Karpas-422 (cell line): ENCODE measurements at places on chromosomes 1 and 21. TPM values are rescaled to one million over a fixed set of nuclear protein-coding genes. Genes with fewer than 3 reads are reported as not detected.

DNA sequence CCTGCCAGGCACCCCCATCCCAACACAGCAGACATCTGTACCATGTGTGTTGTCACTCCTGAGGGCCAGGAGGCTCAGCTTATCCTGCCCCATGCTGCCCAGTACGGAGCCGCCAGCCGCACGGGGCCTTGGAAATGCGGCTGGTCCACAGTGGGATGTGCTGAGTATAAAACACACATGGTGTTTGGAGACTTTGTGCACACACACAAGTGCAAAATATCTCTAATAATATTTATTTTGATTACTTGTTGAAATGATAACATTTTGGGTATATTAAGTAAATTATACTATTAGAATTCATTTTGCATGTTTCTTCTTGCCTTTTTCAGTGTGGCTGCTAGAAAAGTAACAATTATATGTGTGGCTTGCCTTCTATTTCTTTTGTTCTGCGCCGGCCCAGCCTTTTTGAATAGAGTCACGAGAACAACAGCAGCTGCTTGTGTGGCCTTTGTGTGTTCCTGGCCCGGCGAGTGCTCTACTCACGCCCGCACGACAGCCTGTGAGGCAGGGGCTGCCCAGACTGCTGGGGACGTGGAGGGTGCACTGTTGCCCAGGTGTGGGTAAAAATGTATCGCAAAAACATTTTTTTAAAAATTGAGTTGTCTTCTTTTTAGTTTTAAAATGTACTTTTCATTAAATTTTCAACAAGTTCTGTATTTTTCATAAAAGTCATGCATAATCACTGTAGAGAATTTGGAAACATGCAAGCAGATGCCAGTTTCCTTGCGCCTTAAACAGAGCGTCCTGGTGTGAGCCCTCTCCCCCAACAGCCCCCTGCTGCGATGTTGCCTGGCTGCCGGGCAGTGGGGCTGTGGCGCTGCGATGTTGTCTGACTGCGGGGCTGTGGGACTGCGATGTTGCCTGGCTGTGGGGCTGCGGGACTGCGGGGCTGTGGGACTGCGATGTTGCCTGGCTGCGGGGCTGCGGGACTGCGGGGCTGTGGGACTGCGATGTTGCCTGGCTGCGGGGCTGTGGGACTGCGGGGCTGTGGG is 35.5 kb downstream of the COQ8A start:
- DNase-seq = no peak

- DNase-seq = peak; percentile 69
These were observed 34.9 kb downstream of the CHML start for GRCh38 chr1:241605146-241605805.

DNA sequence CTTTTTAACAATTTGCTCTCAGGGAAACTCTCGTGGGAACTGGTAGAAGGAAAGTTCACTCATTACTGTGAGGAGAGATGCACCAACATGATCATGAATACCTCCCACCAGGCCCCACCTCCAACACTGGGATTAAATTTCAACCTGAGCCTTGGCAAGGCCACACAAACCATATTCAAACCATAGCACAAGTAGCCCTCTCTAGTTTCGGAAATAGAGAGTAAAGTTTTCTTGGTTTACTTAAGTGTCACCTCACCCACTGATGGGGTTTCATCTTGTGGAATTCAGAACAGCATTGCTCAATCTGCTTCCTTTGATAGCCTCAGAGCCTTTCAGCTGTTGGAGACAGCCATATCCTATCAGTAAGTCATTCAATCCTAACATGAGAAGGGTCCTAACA is 25.5 kb upstream of the CCSAP start:
- no peak for DNase-seq

GRCh38 chr1:74396933-74397332 is 115.5 kb downstream of the LRRC53 start:
- DNase-seq = no peak

Gene GPR157
- not detected in 2 replicates for total RNA-seq

Gene MAP10
- 8.2 and 8.7 TPM in 2 replicates for total RNA-seq

Gene LDLRAD1
- not detected in 2 replicates for total RNA-seq

Gene SNAPIN
- 46.2 and 54.3 TPM in 2 replicates for total RNA-seq

Gene ST6GALNAC5
- total RNA-seq = not detected in 2 replicates

DNA sequence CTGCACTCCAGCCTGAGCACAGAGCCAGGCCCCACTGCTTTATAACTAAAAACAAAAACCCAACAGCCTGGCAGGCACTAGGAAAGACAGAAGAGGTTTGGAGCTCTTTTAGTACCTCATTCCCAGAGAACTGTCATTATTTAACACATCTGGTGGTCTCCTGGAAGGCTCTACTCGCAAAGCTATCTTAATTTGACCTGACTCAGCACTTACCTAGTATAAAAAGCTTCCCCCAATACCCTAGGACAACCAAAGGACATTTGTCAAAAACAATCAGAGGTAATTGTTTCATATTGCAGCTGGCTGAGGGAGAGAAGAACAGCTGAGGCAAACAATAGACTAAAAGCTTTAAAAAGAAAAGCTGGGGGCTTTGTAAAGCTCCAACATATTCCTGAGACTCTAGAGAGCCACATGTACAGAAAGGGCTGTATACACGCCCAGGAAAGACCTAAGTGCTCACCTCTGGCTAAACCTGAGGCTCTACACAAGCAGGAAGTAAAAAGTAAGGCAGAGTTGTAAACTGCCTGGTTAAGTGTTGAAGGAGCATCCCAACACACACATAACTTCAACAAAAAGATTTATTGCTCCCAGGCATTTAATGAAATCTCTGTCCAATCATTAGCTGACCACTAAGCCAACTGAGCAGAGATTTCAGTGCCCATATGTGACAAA is 25.0 kb downstream of the ZNF644 start:
- no peak for DNase-seq

GRCh38 chr1:25774921-25775771 is 24.8 kb upstream of the SELENON start:
- no peak for DNase-seq

Gene DFFB
- 11.9 and 15.2 TPM in 2 replicates for total RNA-seq

DNA sequence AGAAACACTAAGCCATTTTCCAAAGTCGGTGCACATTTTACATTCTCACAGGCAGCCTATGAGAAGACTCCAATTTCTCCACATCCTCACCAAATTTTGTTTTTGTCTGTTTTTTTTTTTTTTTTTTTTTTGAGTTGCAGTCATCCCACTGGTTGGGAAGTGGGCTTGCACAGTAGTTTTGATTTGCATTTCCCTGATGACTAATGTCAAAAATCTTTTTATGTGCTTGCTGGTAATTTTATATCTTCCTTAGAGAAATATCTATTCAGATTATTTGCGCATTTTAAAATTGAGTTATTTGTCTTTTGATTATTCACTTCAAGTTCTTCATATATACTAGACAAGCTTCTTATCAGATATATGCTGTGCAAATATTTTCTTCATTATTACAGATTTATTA is 141.5 kb downstream of the USH2A start:
- no peak for DNase-seq

Gene OVAAL
- total RNA-seq = 3.6 and 4.2 TPM in 2 replicates

GRCh38 chr1:32335535-32335789 is 571 bp downstream of the MARCKSL1 start:
- DNase-seq = no peak

DNA sequence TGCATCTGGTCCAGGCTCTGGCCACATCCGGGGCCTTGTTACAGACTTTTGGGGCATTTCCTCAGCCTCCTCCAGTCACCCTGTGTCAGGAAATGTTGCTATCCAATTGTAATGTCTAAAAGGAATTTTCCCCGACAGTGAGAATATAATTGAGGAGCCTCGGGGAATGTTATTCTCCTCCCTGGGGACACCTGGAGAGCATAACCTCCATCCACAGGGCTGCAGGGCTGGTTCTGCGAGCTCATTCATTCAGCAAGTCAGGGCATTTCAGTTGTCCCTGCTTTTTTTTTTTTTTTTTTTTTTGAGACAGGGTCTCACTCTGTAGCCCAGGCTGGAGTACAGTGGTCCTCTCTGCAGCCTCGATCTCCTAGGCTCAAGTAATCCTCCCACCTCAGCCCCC is 72.6 kb downstream of the MDM4 start:
- DNase-seq = no peak

- peak; percentile 91 for DNase-seq
These were observed at the start of gene TLR5 for GRCh38 chr1:223142795-223143536. TLR5 (minus strand) TSS chr1:223143248; CDS start chr1:223113031, 30,217 bp downstream.

DNA sequence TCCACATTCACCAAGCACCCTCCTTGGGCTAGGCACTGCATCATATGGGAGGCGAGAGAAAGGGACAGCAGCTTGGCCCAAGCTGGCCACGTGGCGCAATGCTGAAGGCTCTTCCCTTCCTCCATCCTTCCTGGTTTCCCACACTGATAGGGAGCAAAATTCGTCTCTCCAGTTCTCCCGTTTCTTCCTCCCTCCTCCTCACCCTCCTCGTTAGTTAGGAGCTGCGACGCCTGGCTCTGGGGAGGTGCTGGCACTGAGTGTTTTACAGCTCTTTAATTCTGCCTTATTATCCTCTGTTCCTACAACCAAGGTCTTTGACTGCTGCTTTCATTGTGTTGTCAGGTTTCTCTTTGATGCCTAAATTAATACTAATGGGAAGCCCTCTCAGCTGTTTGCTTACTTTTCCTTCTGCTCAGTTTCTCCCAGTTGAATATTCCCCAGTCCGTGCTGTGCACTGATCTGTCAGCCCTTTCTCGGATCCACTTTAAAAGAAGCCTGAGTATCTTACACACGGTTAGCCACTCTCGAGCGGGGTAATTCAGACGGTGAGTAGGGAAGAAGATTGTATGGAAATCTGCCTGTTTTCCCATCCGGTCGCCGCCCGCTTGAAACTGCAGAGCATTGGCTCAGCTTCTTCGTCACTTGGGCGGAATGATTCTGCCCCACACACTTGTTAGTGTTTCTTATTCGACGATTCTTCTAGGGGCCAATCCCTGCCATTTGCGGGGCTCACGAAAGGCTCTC is 56.2 kb upstream of the SMYD2 start:
- no peak for DNase-seq

Gene S100A2
- not detected in 2 replicates for total RNA-seq

DNA sequence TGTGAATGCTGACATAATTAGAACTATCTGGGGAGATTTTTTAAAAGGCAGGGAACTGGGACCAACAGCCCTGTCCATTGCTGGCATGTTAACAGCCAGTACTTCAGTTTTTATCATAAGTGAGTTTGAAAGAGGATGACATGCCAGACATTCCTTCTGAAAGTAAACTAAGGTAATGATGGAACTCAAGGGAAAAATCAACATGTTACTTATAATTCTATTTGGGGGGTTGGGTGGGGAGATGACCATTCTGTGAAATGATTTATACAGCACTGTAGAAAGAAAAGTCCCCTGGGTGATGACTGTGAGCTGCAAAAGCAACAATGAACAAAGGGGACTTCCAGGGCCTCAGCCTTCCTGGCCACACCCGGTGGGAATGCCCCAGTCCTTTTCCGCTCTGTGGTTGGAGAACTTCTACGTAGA is 5.4 kb upstream of the LAMC2 start:
- no peak for DNase-seq

GRCh38 chr1:171783816-171784530 is 2.5 kb downstream of the METTL13 start:
- no peak for DNase-seq

Gene CLCA1
- total RNA-seq = not detected in 2 replicates

- DNase-seq = no peak
These were observed 53.0 kb upstream of the DESI2 start for GRCh38 chr1:244599937-244600350.

DNA sequence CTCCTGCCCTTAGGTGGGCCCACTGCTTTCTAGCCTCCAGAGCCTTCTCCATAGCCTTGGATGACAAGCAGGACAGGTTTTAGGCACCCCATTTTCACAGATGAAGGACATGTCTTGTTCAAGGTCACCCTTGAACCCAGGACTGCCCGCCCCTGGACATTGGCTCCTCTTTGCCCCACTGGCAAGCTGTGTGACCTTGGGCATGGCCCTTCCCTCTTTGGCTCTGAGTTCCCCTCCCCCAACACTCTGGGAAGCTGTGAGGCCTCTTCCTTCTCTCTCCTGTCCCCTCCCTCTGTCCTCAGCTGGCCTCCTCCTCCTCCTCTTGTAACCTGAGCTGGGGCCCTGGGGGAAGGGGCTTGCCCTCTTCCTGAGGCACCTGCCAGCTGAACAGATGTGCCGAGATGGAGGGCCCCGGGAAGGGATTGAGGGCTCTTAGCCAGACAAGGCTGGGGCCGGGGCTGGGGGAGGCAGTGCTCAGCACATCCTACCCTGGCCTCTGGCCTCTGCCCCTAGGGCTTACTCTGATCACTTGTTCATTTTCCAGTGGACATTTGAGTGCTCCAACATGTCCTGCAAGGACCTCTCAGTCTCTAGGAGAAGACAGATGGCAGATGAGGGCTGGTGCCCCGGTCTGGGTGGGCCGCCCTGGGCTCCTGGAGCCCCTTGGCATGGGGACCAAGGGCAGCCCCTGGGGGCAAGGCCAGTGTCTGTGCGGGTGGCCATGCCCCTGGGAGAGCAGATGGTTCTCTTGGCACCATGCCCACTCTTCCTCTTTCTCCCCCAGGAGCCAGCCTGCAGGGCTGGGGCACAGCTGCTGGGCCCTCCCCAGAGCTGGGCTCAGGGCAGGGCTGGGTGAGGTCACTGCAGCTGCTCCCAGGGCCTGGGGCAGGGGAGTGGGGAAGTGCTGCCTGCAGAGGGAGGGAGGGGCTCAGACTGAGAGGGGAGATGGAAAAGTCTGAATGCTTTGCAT is 10.7 kb downstream of the FOXO6 start:
- no peak for DNase-seq

- no peak for DNase-seq
These were observed 262.1 kb downstream of the PTPRU start for GRCh38 chr1:29498126-29499103.

GRCh38 chr1:168112673-168113305 is 23.9 kb downstream of the GPR161 start:
- no peak for DNase-seq

GRCh38 chr1:169091480-169091941 is 15.0 kb upstream of the ATP1B1 start:
- DNase-seq = no peak

Gene PLEKHA6
- 0.30 TPM in 1 of 2 replicates, not detected in the other for total RNA-seq

Gene NEXN
- 0.41 TPM in 1 of 2 replicates, not detected in the other for total RNA-seq

- no peak for DNase-seq
These were observed 8.0 kb upstream of the YBX1 start for GRCh38 chr1:42674214-42674613.

DNA sequence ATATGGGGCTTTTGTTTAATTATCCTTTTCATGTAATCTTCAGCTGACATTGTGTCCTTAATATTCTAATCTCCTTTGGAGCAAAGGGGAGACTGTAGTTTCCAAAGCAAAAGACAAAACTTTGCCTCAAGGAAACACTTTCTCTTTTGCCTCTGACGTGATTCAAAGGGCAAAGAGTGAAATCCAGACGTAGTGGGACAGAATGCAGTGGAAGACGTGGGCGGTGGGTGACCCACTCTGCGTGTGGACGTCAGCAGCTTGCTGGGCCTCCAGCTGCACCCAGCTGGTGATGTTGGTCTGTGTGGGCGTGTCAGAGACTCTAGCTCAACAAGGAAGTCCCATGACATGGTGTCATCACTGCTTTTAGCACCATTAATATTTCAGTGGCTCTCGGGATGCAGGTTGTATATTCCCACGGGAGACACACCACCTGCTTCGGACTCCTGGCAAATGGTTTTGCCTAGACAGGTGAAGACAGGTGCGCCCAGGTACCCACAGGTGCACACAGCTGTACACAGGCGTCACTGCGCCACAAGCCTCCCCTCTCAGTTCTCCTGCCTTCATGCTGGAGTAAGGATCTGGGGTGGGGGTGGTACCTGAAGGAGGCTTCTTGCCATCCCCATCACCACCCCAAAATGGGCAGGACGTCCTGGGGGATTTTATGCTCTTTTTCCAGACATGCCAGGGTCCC is 292.1 kb upstream of the VAMP3 start:
- no peak for DNase-seq
